ENCODE measurements at places on chromosomes 3 and 15.

DNA sequence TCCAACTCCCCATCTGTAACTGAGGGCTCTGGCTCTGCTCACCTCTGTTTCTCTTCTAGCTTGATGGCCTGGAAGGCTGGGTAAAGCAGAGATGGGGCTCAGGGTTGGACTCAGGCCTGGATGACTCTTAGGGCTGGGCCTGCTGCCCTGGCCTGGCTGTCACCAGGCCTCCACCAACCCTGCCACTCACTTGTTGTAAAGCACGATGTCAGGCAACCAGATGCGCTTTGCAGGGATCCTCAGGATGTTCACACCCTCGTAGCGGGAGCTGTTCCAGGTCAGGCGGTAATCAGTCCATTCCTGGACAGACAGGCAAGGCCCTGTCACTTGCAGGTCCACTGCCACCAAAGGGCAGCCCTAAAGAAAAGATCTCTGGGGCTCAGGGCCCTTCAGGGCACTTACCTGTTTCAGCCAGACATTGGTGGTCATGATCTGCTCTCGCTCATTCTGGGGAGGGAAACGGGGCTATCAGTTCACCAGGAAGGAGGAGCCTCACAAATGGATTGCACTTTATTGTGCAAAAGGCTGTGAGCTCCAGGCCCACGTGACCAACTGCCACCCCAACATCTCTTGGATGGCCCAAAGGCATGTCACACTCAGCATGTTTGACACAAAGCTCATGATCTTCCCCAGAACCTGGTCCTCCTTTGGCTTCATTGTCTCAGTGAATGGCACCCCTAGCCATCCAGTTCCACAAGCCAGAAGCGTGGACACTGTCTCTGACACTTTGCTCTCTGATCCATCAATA is 9.9 kb downstream of the CHRNB4 start:
- no peak for DNase-seq

DNA sequence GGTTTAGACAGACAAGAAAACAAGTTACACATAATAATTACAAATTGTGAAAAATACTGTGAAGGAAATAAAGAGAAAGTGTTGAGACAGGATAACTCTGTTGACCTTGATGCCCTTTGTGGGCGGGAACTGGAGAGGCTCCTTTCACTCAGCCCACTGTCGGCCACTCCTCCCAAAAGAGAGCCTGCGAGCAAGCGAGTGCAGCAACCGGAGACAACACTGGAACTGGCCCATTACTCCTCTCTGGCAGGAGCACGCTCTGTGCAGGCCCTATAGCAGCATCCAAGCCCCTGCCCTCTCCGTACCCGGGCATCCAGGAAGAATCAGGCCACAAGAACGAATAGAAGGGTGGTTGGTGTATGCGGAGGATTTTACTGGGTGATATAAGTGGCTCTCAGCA is 16.2 kb upstream of the DUT start:
- no peak for DNase-seq

DNA sequence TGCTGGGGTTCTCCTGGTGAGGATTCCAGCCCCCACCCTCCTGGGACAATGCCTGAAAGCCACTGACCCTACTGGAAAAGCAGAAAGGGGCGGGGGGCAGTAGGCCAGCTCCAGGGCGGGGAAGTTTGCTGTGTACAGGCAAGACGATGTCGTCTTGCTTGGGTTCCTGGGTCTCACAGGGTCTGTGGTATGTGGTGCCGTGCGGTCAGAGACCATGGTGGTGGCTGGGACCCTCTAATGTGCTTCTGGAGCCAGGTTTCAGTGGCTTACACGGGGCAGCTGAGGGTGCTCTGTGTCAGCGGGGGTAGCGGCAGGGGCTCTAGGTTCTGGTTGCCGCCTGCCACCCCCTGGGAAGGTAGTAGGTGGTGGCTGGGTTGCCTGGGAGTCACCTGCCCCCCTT is 54.2 kb downstream of the RHCG start:
- DNase-seq, result no peak

DNA sequence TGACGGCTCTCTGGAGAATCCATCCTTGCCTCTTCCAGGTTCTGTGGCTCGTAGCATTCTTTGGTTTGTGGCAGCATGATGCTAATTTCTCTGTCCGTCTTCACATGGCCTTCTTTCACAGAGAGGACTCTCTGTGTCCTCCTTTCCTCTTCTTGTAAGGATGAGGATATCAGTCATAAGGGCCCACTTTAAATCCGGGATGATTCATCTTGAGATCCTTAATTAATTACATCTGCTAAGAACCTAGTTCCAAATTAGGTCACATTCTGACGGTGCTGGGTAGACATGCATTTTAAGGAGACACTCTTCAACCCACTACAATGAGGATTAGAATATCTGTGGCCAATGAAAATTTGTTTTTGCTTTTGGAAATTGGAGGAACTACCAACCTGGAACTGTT is 15.7 kb upstream of the GXYLT2 start:
- peak; percentile 93 for DNase-seq

- DNase-seq, result no peak
Observed at GRCh38 chr3:38204599-38205471, 39.5 kb downstream of the OXSR1 start.

GRCh38 chr3:136305879-136306278 is 55.7 kb downstream of the PCCB start:
- DNase-seq, result no peak

- no peak for DNase-seq
Observed at GRCh38 chr3:134827213-134827612, 32.2 kb downstream of the EPHB1 start.

- peak; percentile 92 for DNase-seq
Observed at GRCh38 chr15:40274350-40275274, 8.3 kb downstream of the ANKRD63 start.

GRCh38 chr15:96218623-96219455 is 111.7 kb upstream of the NR2F2 start:
- DNase-seq, result no peak

DNA sequence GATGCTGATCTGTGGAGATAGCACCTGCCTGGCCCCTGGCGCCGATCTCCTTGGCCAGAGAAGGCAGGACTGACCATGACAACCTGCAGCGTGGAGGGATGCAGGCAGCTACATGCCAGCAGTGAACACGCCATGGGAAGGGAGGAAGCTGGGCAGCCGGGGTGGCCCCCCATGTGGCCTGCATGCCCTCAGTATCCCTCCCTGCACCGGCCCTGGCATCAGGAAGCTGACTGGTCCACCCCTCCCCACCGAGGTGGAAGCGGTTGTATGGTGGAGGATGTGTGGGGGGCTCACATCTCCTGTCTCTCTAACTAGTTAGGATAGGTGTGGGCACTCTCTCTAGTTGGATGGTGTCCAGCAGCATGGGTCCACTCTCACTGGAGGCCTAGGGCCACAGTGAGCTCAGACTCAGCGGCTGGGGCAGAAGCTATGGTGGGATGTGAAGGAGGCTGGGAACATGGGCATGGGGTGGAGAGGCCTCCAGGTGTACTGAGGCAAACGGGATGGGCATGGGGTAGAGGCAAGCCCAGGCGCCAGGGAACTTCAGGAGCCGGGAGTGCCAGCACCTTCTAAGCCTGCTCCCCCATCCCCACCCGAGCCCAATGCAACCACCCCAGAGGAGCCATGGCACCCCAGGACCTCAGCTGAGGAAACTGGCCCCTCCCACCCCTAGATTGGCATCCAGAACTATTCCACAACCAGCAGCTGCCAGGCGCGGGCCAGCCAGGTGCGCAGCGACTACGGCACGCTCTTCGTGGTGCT is 1.8 kb upstream of the ABTB1 start:
- no peak for DNase-seq
